ENCODE measurements at places on chromosomes 13 and 19.
A peak's percentile ranks its signal among the peaks of the same experiment; 100 is the strongest.

GRCh38 chr13:49890376-49890775 lies 45.8 kb downstream of the SPRYD7 start:
- no peak for DNase-seq

- DNase-seq = no peak
These were observed 7.8 kb upstream of the TINCR start for GRCh38 chr19:5575590-5575989.

DNA sequence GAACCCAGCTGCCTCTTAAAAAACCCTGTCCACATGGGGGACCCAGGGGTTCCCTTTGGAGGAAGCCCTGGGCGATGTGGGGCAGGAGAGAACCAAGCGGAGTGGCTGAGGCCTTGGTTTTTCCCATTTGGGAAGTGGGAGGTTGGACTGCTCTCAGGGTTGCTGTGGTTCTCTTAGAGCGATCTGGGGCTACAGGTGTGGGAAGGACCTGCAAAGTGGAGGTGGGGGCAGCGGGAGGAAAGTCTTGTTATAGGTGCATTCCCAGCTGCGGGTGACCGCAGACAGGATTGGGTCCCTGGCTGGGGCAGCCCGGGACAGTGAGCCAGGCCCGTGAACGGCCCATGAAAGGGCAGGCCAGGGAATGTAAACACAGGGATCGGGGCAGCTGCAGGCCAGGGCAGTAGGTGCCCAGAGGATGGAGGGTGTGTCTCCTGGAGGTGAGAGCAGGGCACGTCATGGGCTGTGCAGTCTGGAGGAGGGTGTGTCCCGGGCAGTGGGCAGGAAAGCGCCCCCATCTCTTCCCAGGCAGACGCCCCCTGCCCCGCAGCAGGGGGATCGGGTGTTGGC lies 814 bp downstream of the SLC25A23 start:
- no peak for DNase-seq

- no peak for DNase-seq
These were observed 38.4 kb downstream of the PCDH8 start for GRCh38 chr13:52810011-52810410.

GRCh38 chr19:56838024-56838908 lies 2.3 kb downstream of the PEG3 start:
- no peak for DNase-seq

GRCh38 chr13:62850331-62850730 lies 1434.7 kb upstream of the PCDH20 start:
- DNase-seq = no peak

DNA sequence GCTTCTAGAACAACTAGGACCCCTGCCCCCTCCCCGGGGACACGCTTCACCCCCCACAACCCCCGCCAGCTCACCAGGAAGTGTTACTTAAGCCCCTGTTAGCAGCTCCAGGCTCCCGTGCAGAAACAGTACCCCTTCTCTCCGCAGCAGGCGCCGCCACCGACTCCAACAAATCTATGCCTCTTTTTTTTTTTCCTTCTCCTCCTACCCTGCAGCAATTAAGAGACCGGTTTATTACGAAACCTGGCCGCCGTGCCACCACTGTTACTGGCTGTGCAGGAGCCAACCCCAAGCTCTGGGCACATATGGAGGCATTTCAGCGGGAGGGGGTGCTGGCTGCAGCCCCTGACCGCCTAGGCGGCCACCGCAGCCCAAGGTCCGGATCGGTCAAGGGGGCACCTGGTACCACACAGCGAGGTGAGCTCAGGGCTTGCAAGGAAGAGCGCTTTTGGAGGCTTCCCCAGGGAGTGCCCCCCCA lies 2.4 kb downstream of the GADD45B start:
- DNase-seq = no peak

DNA sequence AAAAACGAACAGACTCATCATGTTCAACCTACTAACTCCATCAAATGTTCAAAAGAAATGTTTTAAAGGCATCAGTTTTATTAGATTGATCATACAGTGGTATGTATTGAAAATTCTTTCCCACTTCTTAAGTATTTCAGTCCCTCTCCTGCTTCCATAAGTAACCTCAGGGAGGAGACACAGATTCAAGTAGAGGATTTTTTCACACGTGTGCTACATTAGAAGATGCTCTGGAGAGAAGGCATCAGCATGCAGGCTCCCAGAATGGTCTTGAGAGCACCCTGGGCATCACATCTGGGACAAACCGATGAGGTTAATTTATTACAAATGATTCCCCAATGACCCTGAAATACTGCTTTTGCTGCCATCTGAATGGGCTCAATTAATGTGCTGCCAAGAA lies 3.6 kb downstream of the GPR12 start:
- DNase-seq = no peak

DNA sequence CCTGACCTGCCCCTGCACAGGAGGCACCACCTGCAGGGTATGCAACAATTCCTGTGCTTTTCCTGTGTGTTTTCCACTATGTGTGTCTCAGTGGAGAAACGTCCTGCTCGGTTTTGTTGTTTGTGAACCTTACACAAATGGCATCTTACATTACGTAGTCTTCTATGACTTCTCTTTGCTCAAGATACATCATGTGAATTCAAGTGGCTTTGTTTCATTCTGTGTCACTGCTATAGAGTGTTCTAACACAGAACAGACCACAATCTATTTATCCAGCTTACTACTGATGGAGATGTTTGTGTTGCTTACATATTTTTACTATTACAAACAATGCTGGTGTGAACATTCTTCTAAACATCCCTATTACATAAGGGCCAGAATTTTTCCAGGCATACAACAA lies 97.7 kb downstream of the ANKRD10 start:
- no peak for DNase-seq

DNA sequence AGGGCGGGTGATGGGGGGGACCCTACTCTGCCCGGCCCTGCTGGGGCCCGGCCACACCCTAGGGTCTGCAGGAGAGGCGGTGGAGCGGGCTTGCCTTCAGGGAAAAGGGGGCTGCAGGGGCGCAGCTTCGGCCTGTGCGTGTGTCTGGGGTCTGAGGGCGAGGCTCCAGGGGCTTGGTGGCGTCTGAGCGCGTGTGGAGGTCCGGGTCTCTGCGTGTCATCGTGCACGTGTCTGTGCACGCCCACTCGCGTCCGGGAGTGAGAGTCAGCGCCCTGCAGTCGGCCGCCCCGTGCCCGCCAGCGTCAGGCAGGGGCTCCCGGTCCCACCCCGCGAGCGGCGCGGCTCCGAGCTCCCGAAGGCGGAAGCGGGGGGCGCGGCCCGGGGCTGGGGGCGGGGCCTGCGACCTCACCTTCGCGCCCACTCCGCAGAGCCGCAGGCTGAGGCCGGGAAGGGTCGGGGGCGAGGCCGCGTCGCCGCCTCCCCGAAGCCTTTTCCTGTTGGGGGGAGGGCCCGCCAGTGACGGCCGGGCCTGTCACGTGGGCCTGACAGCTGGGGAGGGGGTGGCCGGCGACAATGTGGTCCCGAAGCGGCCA lies at the start of gene ARHGAP45:
TSS of gene ARHGAP45 (plus strand) at position 420 of the 593 bp plus-strand sequence. CDS start 239 bp downstream, outside the sequence.
- DNase-seq = no peak

DNA sequence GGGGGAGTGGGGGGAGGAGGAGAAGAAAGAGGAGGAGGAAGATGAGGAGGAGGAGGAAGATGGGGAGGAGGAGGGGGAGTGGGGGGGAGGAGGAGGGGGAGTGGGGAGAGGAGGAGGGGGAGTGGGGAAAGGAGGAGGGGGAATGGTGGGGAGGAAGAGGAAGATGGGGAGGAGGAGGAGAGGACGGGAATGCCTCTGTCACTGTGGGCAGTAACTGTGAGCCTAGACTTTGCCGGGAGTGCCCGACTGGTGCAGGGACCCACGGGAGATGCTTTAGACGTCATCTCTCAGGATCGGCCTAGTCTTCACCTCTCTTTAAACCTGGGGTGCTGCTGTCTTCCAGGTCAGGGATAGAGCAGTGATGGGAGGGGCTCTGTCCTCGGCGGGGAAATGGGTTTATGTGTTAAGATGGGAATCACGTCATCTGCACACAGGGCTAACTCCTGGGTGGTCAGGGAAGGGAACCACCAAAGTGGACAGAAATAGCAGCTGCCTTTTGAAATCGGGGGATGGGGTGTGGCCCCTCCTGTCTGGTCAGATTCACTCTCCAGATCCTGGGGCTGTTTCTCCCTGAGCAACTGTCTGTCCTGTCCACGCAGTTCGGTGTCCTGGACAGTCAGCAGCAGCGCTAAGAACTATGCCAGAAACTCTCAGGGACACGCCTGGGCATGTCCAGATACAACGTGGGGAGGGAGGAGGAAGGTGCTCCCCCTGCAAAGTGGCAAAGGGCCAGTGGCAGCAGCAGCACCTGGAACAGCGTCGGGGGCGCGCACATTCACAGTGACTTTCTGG lies 26.9 kb downstream of the GAS6 start:
- DNase-seq = peak; percentile 69

DNA sequence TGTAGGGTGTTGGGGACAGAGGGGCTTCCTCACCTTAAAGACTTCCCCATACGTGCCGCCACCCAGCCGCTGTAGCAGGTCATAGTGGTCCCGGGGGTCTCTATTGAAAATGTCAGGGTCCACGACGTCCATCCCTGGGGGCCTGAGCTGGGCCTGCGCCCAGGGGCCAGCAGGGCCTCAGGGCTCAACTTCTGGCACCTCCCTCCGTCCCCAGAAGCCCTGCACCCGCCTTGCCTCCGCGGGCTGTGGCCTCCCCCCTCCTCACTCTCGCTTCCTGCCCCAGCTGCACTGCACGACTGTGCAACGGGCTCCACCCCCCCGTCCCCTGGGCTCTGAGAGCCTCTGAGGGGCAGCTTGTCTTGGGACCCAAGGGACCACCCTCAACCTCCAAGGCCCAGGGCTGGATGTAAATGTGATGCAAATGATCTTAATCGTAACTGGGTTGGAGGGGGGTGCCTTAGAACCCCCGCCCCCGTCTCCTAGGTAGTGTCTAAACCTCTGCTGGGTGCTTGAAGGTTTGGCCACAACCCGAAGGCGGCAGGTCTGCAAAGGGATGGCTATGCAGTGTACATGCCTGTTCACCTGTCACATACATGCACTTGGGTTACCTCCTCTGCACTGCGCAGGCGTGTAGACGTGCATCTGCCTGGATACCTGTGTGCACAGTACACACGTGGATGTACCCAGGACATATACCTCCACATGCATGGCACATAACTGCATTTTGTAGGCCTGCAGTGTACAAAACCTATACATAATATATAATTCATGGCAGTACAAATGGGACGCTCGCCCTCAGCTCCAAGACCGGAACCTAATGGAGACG lies at the start of gene MAP4K1:
TSS of gene MAP4K1 (minus strand) at position 190 of the 826 bp plus-strand sequence. CDS start at position 132, 58 bp downstream.
- no peak for DNase-seq

DNA sequence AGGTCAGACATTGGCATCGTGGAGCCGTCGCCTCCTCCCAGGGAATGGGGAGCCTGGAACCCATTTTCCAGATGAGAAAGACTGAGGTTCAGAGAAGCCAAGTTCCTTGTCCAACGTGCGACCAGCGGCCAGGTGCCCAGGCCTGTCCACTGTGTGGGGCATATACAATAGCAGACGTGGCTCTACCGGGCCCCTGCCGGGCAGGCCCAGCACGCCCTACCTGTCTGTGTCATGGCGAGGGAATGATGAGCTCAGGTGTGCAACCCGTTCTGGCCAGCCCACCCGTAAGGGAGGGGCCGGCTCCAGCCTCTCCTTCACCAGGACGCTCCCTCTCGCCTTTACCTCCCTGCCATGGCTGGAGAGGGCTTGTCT lies 837 bp downstream of the GNA15 start:
- no peak for DNase-seq

GRCh38 chr13:46687810-46688209 lies 109.2 kb downstream of the ESD start:
- no peak for DNase-seq

Measured in AG04449 (cell line).